ENCODE measurements at places on chromosomes 1 and 21.
A peak's percentile ranks its signal among the peaks of the same experiment; 100 is the strongest.

DNA sequence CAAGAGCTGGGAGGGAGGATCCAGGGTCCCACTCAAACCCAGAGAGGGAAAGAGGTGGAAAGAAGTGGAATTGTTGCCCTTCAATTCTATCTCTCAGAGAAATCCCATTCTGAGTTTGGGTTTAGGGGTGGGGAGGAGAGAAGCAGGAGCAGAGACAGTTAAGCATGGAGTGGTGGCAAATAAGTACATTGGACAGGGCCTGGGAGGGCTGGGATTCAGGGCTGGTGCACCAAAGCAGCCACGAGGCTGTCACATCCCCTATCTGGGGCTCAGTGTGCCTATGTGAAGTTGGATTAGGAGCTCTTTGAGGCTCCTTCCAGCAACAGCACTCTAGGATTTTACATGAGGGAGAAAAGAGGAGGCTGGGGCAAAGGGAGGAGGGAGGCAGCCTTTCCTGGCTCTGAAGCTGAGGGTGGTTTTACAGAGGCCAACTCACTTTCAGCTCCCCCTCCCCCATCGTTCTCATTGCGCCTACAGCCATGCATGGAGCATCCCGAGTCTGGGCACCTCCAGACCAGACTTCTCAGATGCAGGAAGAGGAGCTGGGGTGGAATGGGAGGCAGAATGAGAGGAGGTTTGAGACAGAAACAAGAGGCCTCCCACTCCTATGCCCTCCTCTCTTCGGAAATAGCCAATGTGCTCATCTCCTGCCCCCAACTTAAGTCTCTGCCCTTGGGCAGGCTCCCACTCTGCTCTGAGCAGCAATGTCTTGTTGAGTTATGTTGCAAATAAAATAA is 3.0 kb upstream of the SYT6 start:
- DNase-seq, result no peak

GRCh38 chr1:76231320-76231719 is 156.8 kb downstream of the ST6GALNAC3 start:
- DNase-seq, result no peak

GRCh38 chr1:18849261-18849711 is 10.2 kb downstream of the TAS1R2 start:
- peak; percentile 60 for DNase-seq

DNA sequence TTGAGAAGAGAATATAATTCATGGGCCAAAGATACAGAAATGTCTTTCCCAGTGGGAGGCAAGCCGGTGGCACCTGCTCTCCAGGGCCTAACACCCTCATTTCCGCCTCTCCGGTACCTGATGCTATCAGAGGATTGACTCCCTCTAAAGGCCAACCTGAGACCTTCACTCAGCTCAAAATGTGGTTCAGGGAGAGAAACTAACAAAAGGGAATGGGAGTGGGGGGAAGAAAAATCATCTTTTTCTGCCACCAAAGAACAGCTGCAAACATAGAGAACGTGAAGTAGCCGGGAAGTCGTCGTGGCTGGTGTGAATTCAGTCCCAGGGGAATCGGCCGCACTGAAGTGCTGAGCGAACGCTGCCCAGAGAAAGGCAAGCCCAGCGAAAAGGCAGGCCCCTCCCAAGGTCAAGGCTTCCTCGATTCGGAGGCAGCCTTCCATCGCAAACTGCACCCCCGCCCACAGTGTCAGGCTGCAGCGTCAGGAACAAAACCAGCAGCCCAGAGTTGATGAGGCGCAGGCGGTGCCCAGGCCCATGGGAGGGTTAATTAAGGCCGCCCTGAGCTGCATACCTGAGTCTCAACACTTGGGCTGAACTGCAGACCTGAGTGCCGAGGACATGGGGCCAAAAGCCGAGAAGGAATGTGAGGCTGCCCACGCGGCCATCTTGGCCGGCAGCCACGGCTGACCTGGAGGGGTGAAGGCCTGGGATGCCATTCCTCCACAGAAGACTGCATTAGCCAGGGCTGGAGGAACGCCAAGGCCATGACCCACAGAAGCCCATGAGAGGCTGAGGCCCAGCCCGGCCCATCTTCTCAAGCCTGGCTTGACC is 160.2 kb downstream of the PSMG1 start:
- DNase-seq, result no peak

- no peak for DNase-seq
Measured at GRCh38 chr1:15700508-15700907, 16.4 kb downstream of the PLEKHM2 start.

DNA sequence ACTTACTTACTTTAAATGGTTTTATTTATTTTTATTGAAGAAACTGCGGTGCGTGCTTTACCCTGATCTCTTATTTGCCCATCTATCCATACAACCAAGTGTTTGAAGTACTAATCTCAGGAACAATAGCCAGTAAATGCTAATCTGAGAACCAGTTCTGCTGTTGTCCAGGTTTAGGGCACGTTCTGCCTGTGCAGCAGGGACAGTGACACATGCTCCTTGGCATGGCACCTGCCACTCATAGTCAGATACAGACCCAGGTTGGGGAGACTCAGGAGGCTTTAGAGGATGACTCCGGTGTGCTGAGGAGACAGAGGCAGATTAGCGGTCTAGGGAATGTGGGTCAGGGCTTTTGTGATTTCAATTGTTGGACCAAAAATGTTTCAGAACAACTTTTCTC is 83.6 kb downstream of the NRIP1 start:
- no peak for DNase-seq

DNA sequence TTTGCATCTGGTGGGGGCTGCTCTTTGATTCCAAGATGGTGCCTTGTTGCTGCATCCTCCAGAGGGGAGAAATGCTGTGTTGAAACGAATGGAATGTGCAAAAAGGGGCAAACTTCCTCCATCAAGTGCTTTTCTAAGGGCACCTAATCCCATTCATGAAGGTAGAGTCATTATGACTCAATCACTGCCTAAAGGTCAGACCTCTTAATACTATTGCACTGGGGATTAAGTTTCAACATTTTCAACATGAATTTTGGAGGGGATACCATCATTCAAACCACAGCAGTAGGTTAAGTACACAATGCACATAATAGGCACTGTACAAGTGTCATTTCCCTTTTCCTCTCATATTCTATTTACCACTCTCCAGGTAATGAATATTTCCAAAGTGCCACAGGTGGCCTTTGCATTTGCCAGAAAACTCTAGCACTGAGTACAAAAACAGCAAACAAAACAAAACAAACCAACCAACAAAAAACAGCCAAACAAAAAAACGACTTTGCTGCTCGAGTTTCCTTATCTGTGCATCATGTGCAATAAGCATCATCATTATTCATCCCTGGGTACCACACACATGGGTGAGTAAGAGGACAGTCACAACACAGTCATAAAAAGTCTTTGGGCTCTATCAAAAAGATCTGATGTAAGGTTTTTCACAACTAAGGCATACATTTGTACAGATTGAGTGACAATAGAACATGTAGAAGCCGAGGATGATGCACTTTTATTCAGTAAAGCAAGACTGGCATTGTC is 42.5 kb downstream of the IFI44 start:
- no peak for DNase-seq

DNA sequence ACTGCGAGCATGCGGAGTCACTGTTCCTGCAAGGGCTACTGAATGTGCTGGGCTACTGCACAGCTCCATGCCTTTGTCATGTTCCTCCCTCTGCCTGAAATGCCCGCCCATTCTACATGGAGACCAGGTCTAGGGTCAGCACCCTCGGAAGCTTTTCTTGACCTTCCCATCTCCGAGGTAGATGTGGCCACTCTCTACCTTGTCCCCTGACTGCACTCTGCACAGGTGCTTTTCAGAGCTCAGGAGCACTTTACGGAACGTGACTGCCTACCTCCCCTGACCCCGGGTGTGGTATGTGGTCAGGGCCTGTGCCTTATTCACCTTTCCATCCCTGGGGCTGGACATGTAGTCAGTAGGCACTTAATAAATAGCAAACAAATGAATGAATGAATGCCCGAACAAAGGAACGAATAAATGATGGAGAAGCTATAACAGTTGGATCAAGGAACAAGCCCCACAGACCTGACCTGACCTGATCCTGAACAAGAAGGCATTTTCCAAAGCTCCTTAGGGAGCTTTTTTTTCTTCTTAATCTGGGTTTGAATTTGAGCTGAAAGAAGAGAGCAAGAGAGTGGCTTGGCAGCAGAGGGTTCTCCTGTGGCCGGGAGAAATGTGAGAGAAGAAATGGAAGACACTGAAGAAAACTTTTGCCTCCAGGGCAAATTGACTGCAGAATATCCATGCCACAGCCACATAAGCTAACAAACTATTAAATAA is 7.9 kb downstream of the RD3 start:
- DNase-seq, result no peak

All from right forelimb (tissue), 1 donor.